ENCODE measurements at places on chromosomes 7 and 10.

DNA sequence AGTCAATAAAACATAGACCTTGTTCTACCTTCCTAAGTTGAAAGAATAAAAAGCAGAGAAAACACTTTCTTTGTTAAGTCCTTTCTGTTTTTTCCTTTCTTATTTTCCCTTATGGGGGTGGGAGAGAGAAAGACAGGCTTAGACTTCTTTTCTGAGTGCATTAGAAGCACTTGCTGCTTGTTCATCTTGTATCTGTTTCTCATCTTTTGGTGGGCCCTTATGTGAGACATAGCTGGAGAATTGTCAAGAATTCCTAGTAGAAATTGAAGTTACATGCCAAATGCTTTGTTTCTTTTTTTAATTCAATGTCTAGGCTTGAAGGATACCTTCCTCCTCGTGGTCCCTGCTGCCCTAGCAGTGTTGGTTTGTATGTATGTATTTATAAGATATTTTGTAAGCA lies 6.7 kb downstream of the EIF4EBP2 start:
- H3K27ac ChIP-seq = no peak overlapping the region
- H3K36me3 ChIP-seq = peaks cover 10% of the 10 kb centered on the region
- no peak for DNase-seq
- H3K4me3 ChIP-seq = no peak overlapping the region

- H3K4me3 ChIP-seq = no peak overlapping the region
- peak; percentile 3 for DNase-seq
- H3K27ac ChIP-seq = no peak overlapping the region
- H3K4me1 ChIP-seq = no peaks in the 10 kb centered on the region
- H3K36me3 ChIP-seq = no peaks in the 10 kb centered on the region
- H3K27me3 ChIP-seq = no peaks in the 10 kb centered on the region
These were observed 206.8 kb upstream of the MTPN start for GRCh38 chr7:136183981-136184380.

DNA sequence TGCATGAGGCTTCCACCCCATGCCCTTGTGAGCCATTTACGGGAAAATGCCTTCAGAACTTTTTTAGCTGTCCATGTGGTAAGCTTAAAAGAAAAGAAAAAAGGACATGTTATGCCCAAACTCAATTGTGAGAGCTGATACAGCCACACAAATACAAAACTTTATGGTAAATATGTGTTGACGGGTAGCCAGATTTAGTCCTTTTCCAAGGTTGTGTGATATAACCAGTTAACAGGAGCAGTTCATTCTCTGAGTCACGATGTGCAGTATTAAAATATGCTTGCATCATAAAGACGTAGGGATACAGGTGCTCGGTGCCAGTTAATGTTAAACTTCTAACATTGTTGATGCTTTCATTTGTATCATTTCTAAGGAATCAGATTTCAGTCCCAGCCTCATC lies 350.4 kb downstream of the DNAJB6 start:
- no peak overlapping the region for H3K4me3 ChIP-seq
- H3K36me3 ChIP-seq = peaks cover 4% of the 10 kb centered on the region
- H3K4me1 ChIP-seq = peaks cover 8% of the 10 kb centered on the region
- H3K27ac ChIP-seq = no peak overlapping the region

- peak overlapping the region; percentile 82 for H3K27ac ChIP-seq
- DNase-seq = no peak
- no peak overlapping the region for H3K4me3 ChIP-seq
- no peaks in the 10 kb centered on the region for H3K27me3 ChIP-seq
- H3K36me3 ChIP-seq = no peaks in the 10 kb centered on the region
These were observed 179.3 kb upstream of the CSTF2T start for GRCh38 chr10:51878695-51879094.

GRCh38 chr10:61448841-61449600 lies 4.2 kb downstream of the TMEM26 start:
- no peak for DNase-seq
- H3K27me3 ChIP-seq = no peaks in the 10 kb centered on the region
- H3K27ac ChIP-seq = no peak overlapping the region
- H3K36me3 ChIP-seq = no peaks in the 10 kb centered on the region

GRCh38 chr7:47897831-47898230 lies 50.4 kb downstream of the PKD1L1 start:
- no peak overlapping the region for H3K4me3 ChIP-seq
- DNase-seq = no peak
- H3K36me3 ChIP-seq = no peaks in the 10 kb centered on the region
- peaks cover 12% of the 10 kb centered on the region for H3K4me1 ChIP-seq
- no peak overlapping the region for H3K27ac ChIP-seq

DNA sequence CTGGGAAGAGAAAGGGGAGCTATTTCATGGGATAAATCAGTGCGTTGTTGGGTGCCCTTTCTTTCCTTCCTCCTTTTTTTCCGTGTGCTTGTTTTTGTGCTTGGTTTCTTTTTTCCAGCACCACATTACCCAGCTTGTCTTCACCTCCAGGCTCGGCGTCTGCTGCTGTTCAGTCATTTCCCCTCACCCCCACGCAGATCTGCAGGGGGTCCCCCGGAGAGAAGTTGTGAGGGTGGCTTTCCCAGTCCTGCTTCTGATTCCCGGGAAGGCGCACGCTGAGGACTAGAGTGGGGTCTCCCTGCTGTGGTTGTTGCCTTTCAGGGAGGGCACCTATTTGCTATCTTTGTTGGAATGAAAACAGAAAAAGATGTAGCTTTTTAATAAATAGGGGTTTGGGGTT lies 1.6 kb downstream of the CAMK1D start:
- H3K27me3 ChIP-seq = no peaks in the 10 kb centered on the region
- H3K4me3 ChIP-seq = peak overlapping the region; percentile 81
- no peak for DNase-seq
- H3K36me3 ChIP-seq = no peaks in the 10 kb centered on the region

- peak within 1 kb of the TSS; percentile 86 for H3K4me3 ChIP-seq
- no peaks in the 10 kb centered on the region for H3K4me1 ChIP-seq
- H3K27ac ChIP-seq = no peak within 1 kb of the TSS
- H3K27me3 ChIP-seq = no peaks in the 10 kb centered on the region
These were observed at the start of gene LHPP for GRCh38 chr10:124461642-124462347. LHPP (plus strand) TSS chr10:124461823; CDS start chr10:124461863, 40 bp downstream.

GRCh38 chr7:867001-867405 lies 9.4 kb upstream of the GET4 start:
- H3K36me3 ChIP-seq = peaks cover 23% of the 10 kb centered on the region
- H3K27me3 ChIP-seq = no peaks in the 10 kb centered on the region
- no peak overlapping the region for H3K27ac ChIP-seq
- no peak for DNase-seq
- no peaks in the 10 kb centered on the region for H3K4me1 ChIP-seq
- H3K4me3 ChIP-seq = no peak overlapping the region

DNA sequence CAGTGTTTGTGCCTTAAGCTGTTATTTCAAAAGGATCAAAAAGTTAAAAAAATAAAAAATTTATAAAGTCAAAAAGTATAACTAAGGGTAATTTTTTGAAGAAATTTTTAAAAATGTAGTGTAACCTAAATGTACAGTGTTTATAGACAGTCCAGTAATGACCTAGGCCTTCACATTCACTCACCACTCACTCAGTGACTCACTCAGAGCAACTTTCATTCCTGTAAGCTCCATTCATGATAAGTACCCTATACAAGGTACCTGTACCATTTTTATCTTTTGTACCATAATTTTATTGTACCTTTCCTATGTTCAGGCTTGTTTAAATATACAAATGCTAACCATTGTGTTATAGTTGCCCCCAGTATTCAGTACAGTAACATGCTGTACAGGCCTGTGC lies 21.5 kb downstream of the DNAJC9 start:
- H3K4me3 ChIP-seq = no peak overlapping the region
- DNase-seq = peak; percentile 77
- H3K4me1 ChIP-seq = no peaks in the 10 kb centered on the region
- no peaks in the 10 kb centered on the region for H3K36me3 ChIP-seq
- H3K27me3 ChIP-seq = no peaks in the 10 kb centered on the region
- no peak overlapping the region for H3K27ac ChIP-seq

GRCh38 chr10:61899663-61899996 lies 1.9 kb upstream of the ARID5B start:
- DNase-seq = no peak
- H3K27ac ChIP-seq = peak overlapping the region; percentile 79
- H3K4me3 ChIP-seq = peak overlapping the region; percentile 75
- H3K36me3 ChIP-seq = no peaks in the 10 kb centered on the region
- peaks cover 46% of the 10 kb centered on the region for H3K4me1 ChIP-seq
- H3K27me3 ChIP-seq = no peaks in the 10 kb centered on the region

DNA sequence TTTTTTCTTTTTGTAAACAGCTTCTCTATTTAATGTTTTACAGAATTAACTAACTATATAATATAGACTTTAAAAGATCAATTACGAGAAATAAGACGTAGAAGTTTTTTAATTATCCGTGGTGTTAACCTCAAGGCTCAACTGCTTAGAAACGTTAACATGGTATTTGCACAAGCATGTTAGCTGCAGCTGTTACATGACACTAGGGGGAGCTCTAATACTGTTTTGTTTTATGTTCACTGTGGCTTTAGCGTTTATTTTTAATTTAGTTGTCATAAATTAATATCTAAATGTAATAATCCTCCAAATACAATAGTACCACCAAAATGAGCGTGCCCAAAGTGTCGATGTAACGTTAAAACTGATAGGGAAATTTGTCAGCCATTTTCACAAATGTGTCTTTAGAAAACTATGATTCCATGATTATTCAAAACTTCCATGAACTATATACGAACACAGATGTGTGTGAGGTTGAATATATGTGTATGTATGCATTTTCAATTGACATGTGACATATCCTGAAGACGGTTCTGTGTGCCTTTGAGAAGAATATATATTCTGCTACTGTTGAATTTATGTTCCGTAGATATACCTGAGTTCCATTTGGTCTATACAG lies 828.8 kb upstream of the MBL2 start:
- peaks cover 20% of the 10 kb centered on the region for H3K4me1 ChIP-seq
- H3K27ac ChIP-seq = no peak overlapping the region
- no peaks in the 10 kb centered on the region for H3K27me3 ChIP-seq

DNA sequence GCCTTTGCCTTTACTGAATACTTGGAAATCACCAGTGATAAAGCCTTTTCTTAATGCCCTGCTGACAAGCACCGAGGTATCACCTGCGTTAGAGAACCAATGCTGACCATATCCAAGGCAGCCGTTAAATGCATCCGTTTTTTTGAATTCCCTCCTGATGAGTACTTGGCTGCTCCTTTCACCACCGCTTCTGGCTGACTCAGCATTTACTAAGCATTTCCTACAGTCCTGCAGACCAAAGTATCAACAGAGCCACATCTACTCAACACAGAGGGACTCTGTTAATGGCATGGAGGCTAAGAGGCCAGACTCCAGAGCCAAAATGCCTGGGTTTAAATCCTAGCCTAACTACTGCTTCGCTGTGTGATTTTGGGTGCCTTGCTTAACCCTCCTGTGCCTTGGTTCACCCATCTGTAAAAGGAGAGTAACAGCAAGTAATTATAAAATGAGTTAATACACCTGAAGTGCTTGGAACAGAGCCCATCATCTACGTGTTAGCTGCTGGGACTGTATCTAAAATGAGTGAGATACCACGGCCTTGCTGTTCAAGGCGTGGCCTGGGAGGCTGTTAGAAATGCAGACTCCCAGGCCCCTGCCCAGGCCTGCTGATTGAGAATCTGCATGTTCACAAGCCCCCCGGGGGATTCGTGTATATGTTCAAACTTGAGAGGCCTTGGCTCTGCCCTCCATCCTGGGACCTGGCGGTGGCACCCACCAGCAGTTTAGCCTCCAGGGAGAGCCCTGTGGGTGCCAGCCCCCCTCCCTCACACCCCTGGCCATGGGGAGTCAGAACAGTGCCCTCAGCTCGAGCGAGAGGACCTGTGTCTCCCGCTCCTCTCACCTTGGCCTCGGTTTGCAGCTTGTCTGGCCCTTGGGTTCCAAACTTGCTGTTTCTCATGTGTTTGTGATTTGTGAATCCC lies 30.8 kb upstream of the EFCAB10 start:
- peak; percentile 40 for DNase-seq
- peaks cover 3% of the 10 kb centered on the region for H3K4me1 ChIP-seq
- H3K36me3 ChIP-seq = no peaks in the 10 kb centered on the region
- no peak overlapping the region for H3K4me3 ChIP-seq
- no peaks in the 10 kb centered on the region for H3K27me3 ChIP-seq

DNA sequence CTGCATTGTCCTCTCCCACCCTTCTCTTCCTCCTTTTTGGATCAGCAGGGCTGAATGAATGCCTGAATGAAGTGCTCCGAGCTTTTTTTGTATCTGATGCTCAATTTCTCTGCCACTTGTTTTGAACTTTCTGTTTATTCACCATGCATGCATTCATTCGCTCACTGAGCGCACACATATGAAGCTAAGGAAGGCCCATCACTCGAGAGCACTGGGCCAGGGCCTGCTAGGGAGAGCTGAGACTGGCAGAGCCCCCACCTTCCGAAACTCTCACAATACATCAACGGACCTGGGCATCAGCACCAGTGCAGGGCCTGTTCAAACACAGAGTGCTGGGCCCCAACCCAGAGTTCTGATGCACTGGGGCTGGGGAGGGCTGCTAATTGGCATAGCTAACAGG lies 45.7 kb downstream of the RPS24 start:
- H3K4me1 ChIP-seq = no peaks in the 10 kb centered on the region
- no peak for DNase-seq
- H3K27me3 ChIP-seq = peaks cover 56% of the 10 kb centered on the region
- H3K36me3 ChIP-seq = no peaks in the 10 kb centered on the region
- no peak overlapping the region for H3K4me3 ChIP-seq

GRCh38 chr10:81680359-81680758 lies 194.6 kb upstream of the NRG3 start:
- H3K4me3 ChIP-seq = no peak overlapping the region
- H3K27me3 ChIP-seq = no peaks in the 10 kb centered on the region
- no peaks in the 10 kb centered on the region for H3K36me3 ChIP-seq
- DNase-seq = no peak
- no peaks in the 10 kb centered on the region for H3K4me1 ChIP-seq

DNA sequence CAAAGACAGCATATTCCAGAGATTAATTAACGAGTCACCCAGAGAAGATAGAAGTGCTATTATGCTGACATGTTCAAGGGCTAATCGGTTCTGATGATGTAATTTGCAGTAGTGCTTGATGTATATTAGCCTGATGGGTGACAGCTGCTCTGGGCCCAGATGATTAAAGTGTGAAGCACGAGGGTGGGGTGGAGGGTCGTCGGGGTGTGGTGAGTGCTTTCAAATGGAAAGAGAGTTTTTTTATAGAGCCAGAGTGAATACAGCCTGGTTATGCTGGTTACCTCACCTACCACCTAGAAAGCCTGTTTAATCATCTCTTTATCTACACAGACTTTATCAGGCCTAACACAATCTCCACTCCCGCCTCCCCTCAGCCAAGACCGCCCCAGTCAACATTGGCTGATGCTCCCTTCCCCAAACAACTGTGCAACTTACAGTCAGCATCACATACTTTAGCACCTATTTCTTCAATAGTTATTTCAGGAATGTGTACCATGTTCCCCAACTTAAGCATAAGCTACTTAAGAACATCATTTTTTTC lies 11.5 kb upstream of the STN1 start:
- no peaks in the 10 kb centered on the region for H3K4me1 ChIP-seq
- H3K4me3 ChIP-seq = no peak overlapping the region
- H3K27ac ChIP-seq = no peak overlapping the region
- no peak for DNase-seq
- H3K36me3 ChIP-seq = no peaks in the 10 kb centered on the region
- no peaks in the 10 kb centered on the region for H3K27me3 ChIP-seq

- H3K4me1 ChIP-seq = no peaks in the 10 kb centered on the region
- no peaks in the 10 kb centered on the region for H3K36me3 ChIP-seq
- H3K27me3 ChIP-seq = peaks cover 15% of the 10 kb centered on the region
- no peak overlapping the region for H3K27ac ChIP-seq
- no peak for DNase-seq
These were observed 104.4 kb upstream of the PHYHIPL start for GRCh38 chr10:59072038-59072437.
